ENCODE measurements at places on chromosomes 4 and X.

DNA sequence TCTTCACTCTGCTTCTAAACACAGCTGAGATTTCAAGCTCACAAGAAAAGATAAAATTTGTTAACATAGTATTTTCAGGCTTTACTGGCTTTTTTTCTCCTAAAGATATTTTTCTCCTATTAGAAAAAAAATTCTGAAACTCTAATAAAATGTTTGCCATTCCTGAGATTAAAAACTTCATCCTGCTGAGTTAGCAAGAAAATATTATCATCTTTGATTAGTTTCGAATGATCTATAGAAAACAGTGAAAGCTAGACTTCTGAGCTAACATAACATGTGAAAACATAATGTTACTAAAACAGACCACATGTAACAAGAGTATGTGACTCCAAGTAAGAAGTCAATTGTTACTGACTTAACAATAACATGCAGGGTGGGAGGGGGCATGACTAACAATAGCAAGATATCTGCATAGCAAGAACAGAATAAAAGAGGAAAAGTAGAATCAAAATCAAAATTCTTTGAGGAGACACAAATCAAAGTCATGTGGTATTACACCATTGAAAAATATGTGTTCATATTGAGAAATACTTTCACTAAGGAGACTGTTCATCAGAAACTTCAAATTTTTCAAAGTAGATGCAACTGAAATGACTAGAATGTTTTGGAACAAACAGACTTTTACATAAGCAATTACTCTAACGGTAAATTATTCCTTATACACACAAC, 14.5 kb downstream of the TBCK start:
- no peak for DNase-seq

GRCh38 chrX:132505116-132505515, 16.3 kb upstream of the MBNL3 start:
- peak; percentile 59 for DNase-seq

- DNase-seq: no peak
Measured at GRCh38 chr4:61431131-61431530, 231.0 kb downstream of the ADGRL3 start.

GRCh38 chr4:15778289-15779241, at the start of gene CD38:
CD38 (plus strand) TSS chr4:15778328; CDS start chr4:15778415, 87 bp downstream.
- no peak for DNase-seq

GRCh38 chr4:113365377-113365776, 315.9 kb downstream of the ANK2 start:
- DNase-seq: no peak

GRCh38 chrX:23904096-23904495, 3.6 kb downstream of the APOO start:
- DNase-seq: no peak

GRCh38 chr4:149781150-149781549, 34.5 kb downstream of the IQCM start:
- DNase-seq: no peak

DNA sequence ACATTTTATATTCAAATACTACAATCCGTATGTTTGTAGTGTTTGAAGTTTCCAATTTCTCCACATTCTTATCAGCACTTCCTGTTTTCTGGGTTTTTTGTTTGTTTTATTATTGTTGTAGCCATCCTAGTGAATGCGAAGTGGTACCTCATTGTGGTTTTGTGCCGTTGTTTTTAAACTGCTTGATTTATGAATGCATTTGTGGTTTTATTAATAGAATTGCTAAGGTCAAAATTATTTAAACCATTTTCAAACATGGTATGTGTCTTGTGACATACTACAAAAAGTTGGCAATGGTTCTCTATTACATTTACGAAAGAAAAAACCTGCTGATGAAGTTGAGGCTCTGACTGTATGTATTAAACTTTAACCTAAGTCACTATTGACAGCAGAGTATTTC, 780.0 kb upstream of the MAGEB2 start:
- no peak for DNase-seq

- DNase-seq: no peak
Measured at GRCh38 chrX:122866532-122866931, 317.5 kb upstream of the GRIA3 start.

DNA sequence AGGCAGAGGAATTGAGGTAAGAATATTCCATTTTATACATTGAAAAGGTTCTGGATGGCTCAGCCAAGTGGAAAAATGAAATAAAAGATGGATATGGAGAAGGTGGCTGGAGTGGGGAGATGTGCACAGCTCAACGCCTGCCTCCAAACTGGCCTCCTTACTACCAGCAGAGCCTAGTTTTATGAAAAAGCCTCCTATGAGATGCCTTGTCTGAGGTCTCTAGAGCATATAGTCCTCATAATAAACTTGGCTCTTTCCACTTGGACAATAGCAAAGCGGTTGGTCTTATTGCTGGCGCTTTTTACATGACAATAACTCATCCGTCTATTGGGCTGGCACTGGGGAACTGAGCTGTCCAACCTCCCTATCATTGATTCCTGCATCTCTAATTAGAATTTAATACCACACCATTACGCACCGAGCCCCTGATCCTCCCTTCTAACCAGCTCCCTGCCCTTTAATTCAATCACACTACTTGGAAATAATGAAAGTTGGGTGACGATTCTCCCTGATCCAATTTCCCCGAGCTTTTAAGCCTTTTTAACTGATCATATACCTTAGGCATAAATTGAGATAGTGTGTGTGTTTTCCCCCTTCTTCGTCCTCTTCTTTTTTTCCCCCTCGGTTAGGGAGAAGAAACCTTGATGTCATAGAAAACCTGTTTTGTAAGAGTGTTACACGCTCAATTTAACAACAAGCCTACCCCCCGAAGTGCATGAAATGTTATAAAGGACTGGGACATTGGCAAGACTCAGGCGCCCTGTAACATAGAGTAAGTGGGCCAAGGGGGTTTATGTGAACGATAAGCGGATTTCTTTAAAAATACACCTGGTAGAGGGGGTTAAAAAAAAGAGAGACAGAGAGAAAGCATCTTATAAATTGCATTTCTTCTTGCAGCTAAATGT, at the start of gene PHOX2B:
Gene PHOX2B (minus strand): TSS at position 155 of the 905 bp plus-strand sequence. CDS start 115 bp downstream, at position 40.
- DNase-seq: no peak

DNA sequence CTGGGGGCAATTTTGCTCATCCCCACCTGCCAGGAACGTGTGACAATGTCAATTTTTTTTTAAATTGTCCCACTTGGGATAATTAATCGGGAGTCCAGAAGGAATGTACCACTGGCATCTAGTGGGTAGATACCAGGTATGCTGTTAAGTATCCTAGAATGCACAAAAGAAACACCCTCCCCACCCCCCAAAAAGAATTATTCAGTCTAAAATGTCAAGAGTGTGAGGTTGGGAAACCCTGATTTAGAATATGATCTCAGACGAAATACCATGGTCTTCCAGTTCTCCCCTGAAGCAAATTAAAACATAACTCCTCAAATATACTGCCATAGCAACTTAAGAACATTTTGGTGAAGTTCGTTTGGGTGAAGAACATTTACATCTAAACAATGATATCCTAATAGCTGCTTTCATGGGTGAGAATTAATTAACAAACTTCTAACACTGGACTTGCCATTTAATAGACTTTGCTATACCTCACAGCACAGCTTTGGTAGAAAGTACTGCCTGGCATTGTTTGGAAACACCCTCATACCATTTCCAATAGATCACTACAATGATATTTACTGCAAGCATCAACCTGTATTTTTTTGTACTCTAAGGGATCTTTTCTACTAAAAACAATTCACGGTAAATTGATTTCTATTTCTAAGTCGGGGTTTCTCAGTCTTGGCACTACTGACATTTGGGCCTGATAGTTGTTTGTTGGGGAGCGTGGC, 36.5 kb downstream of the SH3RF1 start:
- DNase-seq: no peak

DNA sequence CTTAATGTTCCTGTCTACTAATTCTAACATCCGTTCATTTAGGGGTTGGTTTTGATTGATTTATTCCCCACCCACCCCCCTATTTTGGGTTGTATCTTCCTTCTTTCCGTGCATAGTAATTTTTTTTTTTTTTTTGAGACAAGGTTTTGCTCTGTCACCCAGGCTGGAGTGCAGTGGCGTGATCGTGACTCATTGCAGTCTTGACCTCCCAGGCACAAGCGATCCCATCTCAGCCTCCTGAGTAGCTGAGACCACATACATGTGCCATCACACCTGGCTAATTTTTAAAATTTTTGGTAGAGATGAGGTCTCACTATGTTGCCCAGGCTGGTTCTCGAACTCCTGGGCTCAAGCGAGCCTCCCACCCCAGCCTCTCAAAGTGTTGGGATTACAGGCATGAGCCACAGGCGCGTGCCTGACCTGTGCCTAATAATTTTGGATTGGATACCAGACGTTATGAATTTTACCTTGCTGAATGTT, 79.9 kb downstream of the ZFX start:
- no peak for DNase-seq

GRCh38 chr4:20624793-20625374, 75.4 kb upstream of the PACRGL start:
- no peak for DNase-seq

DNA sequence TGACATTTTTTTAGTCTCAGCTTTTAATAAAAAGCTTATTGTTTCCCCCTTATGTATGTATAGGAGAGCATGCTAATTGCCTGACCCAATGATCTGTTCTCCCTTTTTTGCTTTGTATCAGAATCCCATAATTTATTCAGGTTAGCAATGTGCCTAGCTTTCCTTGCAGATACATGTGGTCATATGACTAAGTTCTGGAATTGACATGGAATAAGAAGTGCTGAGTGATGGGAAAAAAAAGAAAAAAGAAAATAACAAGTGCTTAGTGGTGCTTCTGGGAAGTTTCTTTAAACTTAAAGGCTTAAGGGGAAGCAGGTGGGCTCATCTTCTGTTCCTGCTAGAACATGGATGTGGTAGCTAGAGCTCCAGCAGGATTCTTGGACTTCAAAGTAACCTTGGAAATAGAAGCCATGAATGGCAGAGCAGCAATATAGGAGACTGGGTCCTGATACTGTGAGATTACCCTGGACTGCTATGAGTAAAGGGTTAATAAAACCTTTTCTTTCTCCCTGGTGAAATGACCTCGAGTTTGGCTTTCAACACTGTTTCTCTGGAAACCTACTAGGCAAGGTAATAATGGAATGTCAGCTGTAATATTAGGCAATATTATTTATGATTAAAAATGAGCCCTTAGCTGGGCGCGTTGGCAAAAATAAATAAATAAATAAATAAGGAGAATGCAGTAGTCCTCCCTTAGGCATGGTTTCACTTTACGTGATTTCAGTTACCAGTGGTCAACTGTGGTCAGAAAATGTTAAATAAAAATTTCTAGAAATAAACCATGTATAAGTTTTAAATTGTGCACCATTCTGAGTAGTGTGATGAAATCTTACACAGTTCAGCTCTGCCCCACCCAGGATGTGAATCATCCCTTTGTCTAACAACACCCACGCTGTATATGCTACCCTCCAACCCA, 16.7 kb upstream of the RBM41 start:
- DNase-seq: peak; percentile 14

- no peak for DNase-seq
Measured at GRCh38 chr4:25870081-25870480, 7.3 kb upstream of the SEL1L3 start.

DNA sequence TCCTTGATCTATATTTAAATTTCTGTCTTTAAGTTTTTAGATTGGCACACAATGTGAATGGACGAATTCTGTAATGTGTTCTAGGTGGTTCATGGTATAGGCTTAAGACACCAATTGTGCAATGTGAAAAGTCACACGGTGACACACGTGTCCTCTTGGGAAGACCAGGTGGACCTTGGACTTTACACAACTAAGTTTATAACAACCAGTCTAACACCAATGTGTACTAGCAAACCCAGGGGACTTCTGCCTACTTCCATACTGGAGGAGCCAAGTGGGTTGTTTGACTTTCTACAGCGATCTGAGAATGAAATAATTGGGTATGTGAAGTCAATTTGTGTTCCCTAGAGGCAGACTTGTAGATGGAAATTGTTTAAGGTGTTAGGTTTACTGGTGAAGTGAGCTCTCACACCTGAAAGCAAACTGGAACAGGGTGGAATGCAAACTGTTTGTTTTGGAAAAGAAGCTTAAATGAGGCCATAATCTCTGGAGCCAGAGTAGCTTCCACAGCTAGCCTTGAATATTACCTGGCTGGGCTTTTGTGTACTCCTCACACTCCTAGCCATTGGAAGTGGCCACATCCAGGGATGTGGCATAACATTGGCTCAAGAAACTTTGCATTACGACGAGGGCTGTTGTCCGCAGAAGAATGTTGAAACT, 45.9 kb upstream of the WDR1 start:
- DNase-seq: peak; percentile 59

GRCh38 chrX:56793521-56794320, 64.7 kb downstream of the NBDY start:
- no peak for DNase-seq

DNA sequence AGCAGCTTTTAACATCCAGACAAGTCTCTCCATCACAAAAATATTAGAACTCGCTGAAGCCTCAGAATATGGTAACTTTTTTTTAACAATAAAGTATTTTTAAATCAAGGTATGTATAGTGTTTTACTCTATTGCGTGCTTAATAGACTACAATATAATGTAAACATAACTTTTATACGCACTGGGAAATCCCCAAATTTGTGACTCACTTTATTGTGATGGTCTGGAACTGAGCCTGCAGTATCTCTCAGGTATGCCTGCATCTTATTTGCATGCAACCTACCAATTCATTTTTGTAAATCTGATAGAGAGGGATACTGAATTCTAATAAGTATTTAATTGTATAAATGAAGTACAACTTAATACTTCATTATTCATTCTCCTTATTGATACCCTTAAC, 823.5 kb downstream of the ADGRL3 start:
- no peak for DNase-seq

GRCh38 chr4:44736900-44737299, 10.5 kb upstream of the GNPDA2 start:
- DNase-seq: no peak

DNA sequence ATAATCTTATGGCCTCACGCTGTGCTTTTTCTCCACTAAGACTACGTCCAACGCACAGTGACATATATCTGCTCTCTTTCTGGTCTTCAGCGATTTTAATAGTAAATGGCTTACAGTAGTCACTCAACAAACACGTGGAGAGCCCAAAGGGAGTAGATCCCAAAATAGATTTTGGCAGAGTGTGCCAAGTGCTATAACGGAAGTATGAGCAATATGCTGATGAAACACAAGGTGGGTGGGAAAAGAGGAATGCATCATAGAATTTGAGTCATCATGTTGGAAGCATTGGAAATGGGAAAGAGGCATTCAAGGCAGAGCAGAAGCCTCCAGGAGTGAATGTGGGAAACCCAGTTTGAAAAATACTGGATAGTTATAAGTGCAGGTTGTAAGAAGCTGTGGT, 129.1 kb upstream of the LDB2 start:
- no peak for DNase-seq

DNA sequence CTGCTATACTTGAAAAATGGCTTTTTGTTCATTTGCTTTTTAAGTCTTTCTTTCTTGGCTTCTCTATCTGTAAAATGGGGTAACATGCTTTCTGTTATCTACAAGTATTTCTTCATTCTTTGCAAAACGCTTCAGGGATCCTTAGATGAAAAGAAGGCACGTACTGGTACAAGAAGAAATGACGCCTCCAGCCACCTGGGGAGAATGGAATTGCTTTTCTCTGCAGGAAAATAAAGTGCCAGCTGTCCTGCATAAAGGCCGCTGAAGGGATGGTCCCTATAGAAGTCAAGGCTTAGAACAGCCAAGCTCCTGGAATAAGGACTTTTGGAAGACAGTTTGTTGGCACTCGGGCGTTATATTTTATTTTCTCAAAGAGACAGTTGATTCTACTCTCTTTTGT, 210.8 kb upstream of the RASGEF1B start:
- DNase-seq: no peak

GRCh38 chrX:68842781-68843581, 14.2 kb downstream of the EFNB1 start:
- DNase-seq: no peak

- no peak for DNase-seq
Measured at GRCh38 chr4:83025563-83025962, 9.4 kb upstream of the COPS4 start.
